ENCODE measurements at places on chromosomes 11 and 22.
A peak's percentile ranks its signal among the peaks of the same experiment; 100 is the strongest.

GRCh38 chr11:73838443-73839122 is 38.1 kb downstream of the COA4 start:
- DNase-seq = no peak

- no peak for DNase-seq
Measured at GRCh38 chr22:36008131-36008530, 20.5 kb downstream of the RBFOX2 start.

- no peak for DNase-seq
Measured at GRCh38 chr22:28411125-28411524, 268.5 kb downstream of the TTC28 start.

DNA sequence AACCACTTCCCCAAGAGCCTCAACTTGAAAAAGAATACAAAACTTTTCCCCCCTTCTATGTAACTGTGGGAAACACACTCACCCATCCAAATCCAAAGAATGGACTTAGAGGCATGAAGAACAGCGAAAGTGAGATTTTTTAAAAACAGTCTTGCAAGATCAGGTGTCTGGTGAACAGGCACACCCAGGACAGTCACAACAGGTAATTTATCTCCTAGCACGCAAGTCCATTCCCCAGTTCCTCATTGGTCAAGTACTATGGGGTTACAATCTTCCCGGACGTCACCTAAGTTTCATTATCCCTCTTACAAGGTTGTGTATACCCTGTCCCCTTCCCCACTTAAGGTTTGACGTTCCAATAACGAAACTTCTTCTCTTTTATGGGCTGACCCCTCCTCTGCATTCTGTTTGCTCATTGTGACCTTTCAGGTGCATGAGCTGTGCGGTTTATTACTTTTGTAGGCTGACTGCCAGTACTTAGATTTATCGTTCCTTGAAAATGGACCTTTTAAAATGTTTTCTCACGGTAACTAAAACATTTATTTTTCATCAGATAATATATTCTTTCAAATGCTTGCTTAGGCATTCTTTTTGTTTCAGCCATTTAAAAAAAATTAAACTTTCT is 1401.9 kb downstream of the FAM181B start:
- no peak for DNase-seq

- DNase-seq = peak; percentile 78
Measured at GRCh38 chr11:123083623-123084029, 21.7 kb upstream of the HSPA8 start.

- no peak for DNase-seq
Measured at GRCh38 chr11:79113054-79113690, 327.7 kb downstream of the TENM4 start.

GRCh38 chr11:74634537-74634936 is 42.2 kb downstream of the POLD3 start:
- no peak for DNase-seq

DNA sequence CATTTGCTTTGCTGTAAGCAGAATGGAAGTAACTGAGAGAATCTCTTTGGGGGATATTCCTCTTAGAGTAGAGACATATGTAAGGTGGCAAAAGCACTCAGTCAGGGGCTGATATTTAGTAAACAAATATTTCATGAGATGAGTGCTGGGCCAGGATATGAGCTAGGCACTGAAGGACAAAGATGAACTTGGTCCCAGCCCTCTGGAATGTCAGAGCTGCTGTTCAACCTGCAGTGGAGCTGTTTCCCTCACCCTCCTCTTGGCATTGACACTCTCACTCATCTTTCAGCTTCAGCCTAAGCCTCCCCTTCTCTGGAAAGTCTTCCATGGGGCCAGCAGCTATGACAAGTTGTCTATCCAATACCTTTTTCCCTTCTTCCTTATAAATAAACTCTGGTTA is 22.2 kb downstream of the RASSF10 start:
- DNase-seq = no peak

- DNase-seq = no peak
Measured at GRCh38 chr11:128757886-128758612, 64.2 kb downstream of the FLI1 start.

- DNase-seq = no peak
Measured at GRCh38 chr11:60871378-60872061, 4.2 kb downstream of the ZP1 start.

GRCh38 chr22:37804352-37804880 is 3.3 kb upstream of the GCAT start:
- DNase-seq = no peak

DNA sequence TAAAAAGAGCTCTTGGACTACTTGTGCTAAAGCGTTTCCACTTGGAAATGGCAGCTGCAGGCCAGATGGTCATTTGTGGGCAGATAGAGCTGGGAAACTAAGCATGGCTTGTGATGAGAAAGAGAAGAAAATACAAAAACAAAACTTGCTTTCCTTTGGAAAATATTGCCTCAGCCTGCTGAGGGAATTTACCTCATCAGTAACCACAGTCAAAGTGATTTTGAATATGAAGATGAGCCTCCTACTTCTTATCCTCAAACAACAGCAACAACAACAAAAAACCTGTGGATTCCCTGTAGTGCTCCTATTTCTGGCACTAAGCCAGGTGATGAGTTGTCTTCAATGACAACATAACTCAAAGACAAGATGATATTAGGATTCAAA is 62.7 kb upstream of the FIBIN start:
- DNase-seq = no peak

DNA sequence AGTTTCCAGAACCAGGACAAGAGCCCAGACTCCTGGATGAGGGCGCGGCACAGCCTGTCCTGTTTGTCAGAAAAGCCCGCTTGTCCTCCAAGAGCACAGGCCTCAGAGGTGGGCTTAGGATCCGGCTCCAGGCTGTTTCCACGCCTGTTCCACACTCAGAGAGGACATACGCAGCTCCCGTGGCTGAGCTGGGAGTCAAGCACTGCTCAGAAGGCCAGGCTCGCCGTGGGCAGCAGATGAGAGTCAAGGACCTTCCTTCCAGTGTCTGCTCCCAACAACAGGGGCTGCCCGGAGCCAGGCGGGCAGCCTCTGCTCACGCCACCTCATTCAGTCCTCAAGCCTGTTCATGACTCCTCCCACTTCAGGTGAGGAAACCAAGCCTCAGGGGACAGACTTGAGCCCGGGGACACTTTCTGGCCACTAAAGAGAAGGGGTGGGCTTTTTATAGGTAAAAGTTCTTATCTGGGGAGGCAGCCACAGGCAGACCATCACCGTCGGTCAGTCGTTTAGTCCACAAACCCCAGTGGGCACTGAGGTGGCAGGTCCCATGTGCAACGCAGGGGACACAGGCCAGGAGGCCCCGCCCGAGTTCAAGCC is 3.8 kb downstream of the CYB5R3 start:
- no peak for DNase-seq

- DNase-seq = no peak
Measured at GRCh38 chr11:68202165-68202564, 10.9 kb downstream of the KMT5B start.

- DNase-seq = no peak
Measured at GRCh38 chr11:103690356-103690755, 346.1 kb upstream of the DDI1 start.

GRCh38 chr11:6617315-6617781 is 1.9 kb downstream of the TPP1 start:
- DNase-seq = peak; percentile 35

DNA sequence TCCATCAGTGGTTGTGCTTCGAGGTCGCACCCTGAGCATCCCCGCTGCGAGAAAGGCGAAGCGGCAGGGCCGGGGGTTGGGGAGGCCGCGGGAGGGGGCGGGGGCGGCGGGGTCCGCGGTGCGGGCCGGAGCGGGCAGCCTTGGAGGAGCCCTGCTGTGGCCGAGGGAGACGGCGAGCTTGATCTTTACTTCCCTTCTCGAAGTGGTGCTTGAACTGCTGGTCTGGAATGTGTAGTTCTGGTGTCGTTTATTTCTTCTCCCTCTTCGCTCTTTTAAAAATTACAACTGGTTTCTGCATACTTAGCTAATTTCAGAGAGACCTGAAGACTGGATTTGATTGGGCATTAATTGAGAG is 1.1 kb downstream of the APLP2 start:
- peak; percentile 44 for DNase-seq

GRCh38 chr11:4095509-4096230 is 1.1 kb downstream of the RRM1 start:
- DNase-seq = no peak

GRCh38 chr11:8194956-8195355 is 26.1 kb upstream of the RIC3 start:
- peak; percentile 5 for DNase-seq

DNA sequence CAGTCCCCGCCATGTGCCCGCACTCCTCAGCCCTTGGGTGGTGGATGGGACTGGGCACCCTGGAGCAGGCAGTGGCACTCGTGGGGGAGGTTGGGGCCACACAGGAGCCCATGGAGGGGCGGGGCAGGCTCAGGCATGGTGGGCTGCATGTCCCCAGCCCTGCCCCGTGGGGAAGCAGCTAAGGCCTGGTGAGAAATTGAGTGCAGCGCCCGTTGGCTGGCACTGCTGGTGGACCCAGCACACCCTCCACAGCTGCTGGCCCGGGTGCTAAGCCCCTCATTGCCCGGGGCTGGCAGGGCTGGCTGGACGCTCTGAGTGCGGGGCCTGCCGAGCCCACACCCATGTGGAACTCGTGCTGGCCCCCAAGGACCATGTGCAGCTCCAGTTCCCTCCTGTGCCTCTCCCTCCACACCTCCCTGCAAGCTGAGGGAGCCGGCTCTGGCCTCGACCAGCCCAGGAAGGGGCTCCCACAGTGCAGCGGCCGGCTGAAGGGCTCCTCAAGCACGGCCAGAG is 16.1 kb downstream of the OR5B3 start:
- no peak for DNase-seq

- no peak for DNase-seq
Measured at GRCh38 chr22:37679670-37680069, 4.2 kb downstream of the LGALS1 start.

- peak; percentile 71 for DNase-seq
Measured at GRCh38 chr11:85652786-85653447, 5.2 kb downstream of the TMEM126A start.

DNA sequence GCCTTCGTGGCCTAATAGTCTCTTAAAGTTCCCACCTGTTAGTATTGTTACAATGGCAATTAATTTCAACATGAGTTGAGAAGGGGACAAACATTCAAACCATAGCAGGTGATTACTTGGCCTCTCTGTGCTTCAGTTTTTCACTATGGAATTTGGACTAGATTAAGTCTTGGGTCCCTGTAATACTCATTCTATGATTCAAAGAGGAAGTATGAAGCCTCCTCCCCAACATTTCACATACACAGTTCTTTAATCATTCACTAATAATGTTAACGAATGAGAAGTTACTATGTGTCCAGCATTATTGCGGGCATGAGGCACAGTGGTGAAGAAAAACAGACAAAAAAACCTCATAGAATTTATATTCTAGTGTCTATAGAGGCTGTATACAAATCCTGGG is 19.9 kb upstream of the USP47 start:
- no peak for DNase-seq

- no peak for DNase-seq
Measured at GRCh38 chr11:29161191-29161590, 855.6 kb downstream of the KCNA4 start.

GRCh38 chr11:117876341-117877119 is at the start of gene FXYD6:
Gene FXYD6 (minus strand): TSS chr11:117876658. CDS start chr11:117842776, 33,882 bp downstream.
- DNase-seq = no peak

GRCh38 chr22:36713436-36713835 is 9.9 kb upstream of the CACNG2 start:
- DNase-seq = peak; percentile 53

- DNase-seq = no peak
Measured at GRCh38 chr11:117917591-117918151, 11.5 kb downstream of the TMPRSS13 start.

GRCh38 chr11:40170078-40170477 is 1289.4 kb downstream of the LRRC4C start:
- DNase-seq = no peak

GRCh38 chr11:34114471-34114870 is 9.0 kb downstream of the NAT10 start:
- no peak for DNase-seq

DNA sequence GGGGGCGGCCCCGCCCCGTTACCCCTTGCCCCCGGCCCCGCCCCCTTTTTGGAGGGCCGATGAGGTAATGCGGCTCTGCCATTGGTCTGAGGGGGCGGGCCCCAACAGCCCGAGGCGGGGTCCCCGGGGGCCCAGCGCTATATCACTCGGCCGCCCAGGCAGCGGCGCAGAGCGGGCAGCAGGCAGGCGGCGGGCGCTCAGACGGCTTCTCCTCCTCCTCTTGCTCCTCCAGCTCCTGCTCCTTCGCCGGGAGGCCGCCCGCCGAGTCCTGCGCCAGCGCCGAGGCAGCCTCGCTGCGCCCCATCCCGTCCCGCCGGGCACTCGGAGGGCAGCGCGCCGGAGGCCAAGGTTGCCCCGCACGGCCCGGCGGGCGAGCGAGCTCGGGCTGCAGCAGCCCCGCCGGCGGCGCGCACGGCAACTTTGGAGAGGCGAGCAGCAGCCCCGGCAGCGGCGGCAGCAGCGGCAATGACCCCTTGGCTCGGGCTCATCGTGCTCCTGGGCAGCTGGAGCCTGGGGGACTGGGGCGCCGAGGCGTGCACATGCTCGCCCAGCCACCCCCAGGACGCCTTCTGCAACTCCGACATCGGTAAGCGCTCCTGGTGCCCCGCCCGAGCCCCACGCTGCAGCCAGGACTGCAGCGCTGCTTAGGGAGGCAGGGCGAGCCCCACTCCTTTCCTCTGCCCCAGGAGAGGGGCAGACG is at the start of gene TIMP3:
Gene TIMP3 (plus strand): TSS at position 169 of the 700 bp plus-strand sequence. CDS start 297 bp downstream, at position 466.
- no peak for DNase-seq

DNA sequence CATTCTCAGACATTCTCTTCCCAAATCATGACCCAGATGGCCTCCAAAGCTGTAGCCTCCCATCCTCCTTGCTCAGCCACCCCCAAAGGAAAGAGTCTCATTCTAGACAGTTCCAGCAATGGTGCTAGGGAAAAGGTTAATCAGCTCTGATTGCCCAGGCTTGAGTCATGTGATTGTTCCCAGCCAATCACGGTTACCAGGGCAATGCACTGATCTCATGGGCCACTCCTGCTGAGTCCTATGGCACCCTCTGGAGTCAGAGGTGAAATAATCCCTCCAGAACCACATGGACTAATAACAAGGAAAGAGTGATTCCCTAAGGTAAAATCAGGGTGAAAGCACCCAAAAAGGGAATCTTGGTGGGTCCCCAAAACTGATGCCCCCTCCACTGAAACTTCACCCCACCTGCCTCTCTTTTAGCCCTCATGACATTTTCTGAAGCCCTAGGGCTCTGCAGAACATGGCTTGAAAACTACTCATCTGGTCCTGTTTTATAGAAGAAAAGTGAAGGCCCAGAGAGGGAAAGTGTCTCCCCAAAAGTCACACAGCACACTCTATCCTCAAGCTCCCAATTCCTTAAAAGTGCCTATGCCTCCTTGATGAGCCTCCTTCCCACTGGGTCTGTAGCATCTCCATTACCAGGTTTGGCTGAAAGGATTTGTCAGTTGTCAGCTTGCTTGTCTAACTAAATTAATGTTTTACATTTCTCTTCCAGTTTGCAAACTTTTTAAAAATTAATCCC is 203.7 kb downstream of the MN1 start:
- no peak for DNase-seq
